ENCODE measurements at places on chromosomes 1 and 21.

GRCh38 chr1:19372136-19372514 is 60.0 kb downstream of the SLC66A1 start:
- DNase-seq: no peak

GRCh38 chr1:213987927-213988506 is at the start of gene PROX1:
PROX1 (plus strand) TSS chr1:213987973; CDS start chr1:213996536, 8,563 bp downstream.
- DNase-seq: peak; percentile 20

- no peak for DNase-seq
Measured at GRCh38 chr21:15766952-15767603, 37.3 kb downstream of the USP25 start.

DNA sequence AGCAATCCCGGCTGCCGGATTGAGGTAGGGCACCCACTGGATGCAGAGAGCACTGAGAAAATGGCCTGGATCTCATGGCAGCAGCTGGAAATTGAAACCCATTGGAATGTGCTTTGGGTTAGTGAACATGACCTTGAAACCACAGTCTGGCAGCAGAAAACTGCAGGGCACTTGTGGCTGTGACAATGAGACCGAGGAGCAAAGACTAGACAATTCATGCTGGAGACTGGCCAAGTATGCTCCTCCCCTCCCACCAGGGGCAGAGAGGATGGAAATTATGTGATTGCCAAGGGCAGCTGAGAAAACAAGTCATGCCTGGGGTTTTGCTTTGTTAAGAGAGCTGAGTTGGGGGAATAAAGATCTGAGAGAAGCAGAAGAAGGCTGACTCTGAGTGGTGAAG is 60.7 kb downstream of the ZNF697 start:
- DNase-seq: no peak

DNA sequence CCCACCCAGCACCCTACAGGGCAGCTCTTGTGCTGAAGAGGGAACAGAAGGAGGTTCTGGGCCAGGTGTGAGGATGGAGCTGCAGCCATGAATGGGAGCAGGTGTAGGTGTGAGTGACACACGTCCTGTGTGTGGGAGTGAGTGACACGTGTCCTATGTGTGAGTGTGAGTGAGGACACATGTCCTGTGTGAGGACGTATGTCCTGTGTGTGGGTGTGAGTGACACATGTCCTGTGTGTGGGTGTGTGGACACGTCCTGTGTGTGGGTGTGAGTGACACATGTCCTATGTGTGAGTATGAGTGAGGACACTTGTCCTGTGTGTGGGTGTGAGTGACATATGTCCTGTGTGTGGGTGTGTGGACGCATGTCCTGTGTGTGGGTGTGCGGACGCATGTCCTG is 26.4 kb downstream of the MEGF6 start:
- no peak for DNase-seq

GRCh38 chr21:44903050-44903685 is 17.5 kb downstream of the ITGB2 start:
- no peak for DNase-seq

DNA sequence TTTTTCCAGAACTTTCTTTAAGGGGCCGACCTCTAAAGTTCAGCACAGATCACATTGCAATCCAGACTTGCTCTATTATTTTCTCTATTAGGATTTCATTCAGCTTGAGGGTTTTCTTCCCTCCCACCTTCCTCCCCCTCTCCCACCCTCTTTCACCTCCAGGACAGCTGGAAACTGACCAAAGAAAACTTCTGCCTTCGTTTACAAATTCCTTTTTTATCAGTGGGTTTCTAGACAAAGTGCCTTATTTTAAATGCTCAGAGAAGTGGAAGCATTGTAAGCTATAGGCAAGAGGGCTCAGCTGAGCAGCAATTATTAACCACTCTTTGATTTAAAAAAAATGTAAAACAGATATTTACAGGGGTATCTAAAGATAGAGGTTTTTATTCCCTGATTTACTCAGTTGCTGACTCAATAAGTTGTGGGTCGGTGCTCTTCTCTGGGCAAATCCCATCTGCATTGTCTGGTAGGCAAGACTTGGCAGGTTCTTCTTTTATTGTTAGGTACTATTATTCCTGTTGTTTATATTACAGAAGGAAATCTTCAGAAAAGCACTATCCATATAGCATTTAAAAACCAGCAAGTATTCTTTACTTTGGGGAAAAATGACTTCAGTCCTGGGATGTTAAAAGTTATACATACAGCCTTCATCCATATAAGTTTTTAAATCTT is 277.0 kb upstream of the C1orf105 start:
- DNase-seq: no peak

DNA sequence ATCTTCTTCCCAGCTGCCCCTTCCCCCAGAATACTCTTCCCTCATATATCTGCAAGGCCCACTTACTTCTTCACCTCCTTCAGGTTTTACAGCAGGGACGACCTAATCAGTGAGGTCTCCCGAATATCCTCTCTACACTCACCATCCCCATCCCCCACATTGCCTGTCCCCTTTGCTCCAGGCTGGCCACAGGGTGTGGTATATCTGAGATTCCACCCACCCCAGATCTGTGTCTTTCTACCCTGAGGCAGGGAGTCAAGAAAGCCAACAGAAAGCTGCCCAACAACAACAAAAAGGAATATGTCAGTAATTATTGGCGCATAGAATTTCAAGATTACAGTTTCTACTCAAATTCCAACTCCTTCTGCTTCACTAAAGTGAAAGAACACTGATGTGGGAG is 30.0 kb upstream of the OPRD1 start:
- DNase-seq: no peak

GRCh38 chr1:17030206-17030605 is 18.5 kb upstream of the ATP13A2 start:
- peak; percentile 70 for DNase-seq

DNA sequence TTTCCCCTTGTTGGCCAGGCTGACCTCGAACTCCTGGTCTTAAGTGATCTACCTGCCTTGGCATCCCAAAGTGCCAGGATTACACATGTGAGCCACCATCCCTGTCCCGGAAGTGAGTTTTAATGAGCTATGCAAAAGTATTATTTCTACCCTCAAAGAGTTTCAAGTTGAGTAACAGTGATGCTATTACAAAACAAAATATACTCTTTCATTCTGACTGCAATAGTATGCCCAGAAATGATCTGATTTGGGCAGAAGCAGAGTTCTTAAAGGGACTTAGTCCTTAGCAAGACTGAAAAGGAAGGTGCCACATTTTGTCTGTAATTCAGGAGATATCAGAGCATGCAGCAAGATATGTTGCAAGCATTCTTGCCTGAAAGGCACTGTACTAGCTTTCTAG is 375.4 kb downstream of the NUF2 start:
- DNase-seq: no peak

DNA sequence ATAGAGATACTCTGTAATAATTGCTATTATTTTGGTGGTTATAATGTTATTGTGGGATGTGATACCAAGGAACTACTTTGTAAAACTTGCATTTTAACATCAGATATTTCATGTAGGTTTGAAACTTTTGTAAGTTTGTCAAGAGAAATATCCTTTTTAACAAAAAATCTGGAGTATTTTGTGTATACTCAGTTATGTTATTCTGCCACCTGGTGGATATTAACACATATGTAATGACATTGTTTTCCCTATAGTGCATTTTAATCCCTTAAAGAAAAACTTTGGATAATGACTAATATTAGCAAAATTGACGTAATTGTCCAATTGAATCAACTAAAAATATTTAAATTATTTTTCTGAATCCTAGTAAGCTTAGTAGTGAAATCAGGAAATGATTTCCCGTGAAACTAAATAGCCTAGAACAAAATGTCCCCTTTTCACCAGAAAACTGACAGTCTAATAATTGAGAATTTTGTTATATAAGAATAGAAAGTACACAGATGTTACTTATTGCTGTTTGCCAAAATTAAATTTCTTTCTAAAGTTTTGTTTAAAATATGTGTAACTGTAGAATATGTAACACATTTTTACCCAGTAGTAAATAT is 39.6 kb downstream of the KCTD3 start:
- no peak for DNase-seq

- DNase-seq: no peak
Measured at GRCh38 chr21:38597421-38597820, 99.1 kb upstream of the ERG start.

DNA sequence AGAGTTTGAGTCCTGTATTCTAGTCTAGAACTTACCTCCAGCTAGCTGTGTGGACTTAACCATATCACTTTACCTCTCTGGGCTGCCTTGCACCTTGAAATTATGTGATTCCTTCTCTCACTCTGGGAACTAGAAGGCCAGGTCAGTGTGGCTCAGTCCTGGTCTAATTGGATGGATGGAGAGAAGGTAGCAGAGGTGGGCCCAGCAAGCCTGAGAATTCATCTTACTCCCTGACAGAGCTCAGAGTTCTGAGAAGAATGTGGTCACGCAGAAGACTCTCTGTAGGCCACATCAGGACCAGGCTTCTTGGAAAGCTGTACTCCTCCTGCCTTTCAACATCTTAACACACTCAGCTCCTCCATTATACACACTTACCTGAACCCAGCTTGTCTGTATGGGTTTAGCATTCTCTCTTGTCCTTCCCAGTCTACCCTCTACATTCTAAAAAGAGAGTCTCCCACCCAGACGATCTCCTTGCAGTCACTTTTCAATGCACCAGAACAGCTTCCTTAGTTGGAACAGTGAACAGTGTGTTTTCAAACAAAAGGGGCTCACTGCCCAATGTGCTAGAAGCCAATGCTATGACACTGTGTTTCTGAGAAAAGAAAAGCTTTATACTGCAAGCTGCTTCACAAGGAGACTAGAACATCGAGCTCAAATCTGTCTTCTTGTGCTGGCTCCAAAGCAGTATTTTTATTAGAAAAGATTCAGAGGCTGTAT is 60.5 kb downstream of the CAPN9 start:
- DNase-seq: no peak

DNA sequence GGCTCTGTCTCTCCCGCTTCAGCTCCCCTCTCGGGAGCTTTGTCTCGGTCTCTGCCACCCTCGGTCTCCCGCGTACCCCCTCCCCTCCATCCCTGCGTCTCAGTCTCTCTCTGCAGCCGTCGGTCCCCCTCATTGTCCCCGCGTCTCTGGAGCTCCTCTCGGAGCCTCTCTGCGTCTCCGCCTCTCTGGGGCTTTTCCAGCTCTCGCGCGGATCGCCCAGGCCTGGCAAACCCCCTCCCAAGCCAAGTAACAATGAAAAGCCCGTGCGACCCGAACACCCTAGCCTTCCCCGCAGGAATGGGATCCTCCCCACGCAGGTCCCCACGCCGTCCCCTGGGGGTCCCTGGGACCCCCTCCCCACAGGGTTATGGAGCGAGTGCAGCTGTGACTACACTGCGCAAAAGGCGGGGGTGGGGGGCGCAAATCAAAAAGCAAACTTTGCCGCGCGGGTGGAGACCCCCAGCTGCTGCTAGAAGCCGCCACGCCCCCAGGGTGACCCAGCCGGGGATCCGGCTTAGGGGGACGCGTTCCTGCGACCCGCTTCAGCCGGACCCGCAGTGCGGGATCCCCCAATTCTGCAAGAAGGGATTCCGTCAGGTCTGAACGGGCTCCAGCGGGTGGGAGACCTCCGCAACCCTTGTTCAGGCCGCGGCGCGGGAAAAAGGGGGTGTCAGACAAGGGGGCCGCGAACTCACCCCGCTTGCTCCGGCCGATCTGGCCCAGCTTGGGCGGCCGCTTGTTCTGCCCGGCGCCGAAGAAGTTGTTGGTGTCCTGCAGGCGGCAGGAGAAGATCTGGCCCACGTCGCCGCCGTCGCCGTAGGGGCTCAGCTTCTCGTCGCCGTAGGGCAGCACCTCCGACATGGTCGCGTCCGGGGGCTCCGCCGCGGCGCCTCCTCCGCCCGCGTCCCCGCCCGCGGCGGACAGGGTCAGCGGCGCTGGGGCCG is 1.2 kb downstream of the CAMK2N1 start:
- DNase-seq: no peak

- no peak for DNase-seq
Measured at GRCh38 chr1:174206148-174206836, 47.0 kb downstream of the RABGAP1L start.

GRCh38 chr1:214331827-214332423 is 51.0 kb downstream of the SMYD2 start:
- no peak for DNase-seq

- DNase-seq: peak; percentile 75
Measured at GRCh38 chr1:109546311-109547109, 1.9 kb upstream of the GNAI3 start.

DNA sequence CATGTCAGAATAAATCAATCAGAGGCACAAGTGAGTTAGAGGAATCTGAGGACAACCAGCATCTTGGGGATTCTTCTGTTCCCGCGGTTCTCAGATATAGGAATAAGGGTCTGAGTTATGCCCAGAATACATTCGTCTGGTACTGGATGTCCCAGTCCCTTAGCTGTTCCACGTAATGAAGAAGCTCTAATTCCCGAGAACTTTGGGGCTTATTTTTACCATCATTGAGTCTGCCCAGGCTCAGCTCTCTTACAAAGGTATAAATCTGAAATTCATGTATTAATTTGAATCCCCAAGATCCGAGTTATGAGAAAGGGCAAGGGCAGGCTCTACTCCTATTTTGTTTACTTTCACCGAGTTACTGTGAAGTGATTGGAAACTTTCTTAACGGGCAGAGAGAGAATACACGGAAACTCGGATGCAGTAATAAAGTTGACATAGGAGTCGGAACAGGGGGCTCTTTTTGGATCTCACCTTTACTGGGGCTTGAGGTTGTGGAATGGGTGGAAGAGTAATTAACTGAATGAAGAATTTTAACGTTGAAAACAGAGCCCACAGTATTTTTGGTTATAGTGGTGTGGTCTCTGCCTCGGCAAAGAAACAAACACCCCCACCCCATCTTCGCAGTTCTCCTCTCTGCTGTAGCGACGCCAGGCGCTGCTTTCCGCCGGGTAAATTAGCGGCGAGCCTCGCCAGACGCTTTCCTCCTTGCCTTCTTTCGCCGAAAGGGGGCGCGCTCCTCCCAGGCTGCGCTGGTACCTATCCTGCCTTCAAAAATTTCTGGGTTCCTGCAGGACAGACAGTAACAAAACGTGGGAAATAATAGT is 7.1 kb downstream of the PRRX1 start:
- DNase-seq: no peak

- no peak for DNase-seq
Measured at GRCh38 chr1:96414598-96414997, 307.0 kb upstream of the PTBP2 start.

DNA sequence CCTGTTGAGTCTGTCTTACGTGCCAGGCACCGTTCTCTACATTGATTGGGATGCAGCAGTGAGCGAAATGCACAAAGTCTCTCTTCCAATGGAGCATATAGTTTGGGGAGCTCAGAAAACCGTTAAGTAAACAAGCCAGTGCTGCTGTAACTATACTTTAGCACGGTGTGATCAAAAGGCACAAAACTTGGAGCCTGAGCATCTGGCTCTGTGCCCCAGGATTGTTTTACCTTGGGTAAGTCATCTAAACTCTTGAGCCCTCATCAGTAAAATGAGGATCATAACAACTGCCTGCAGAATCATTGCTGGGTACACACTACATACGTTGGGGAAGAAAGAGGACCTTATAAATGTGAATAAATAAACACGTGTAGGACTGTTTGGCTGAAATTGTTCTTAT is 1.8 kb downstream of the HHIPL2 start:
- no peak for DNase-seq

DNA sequence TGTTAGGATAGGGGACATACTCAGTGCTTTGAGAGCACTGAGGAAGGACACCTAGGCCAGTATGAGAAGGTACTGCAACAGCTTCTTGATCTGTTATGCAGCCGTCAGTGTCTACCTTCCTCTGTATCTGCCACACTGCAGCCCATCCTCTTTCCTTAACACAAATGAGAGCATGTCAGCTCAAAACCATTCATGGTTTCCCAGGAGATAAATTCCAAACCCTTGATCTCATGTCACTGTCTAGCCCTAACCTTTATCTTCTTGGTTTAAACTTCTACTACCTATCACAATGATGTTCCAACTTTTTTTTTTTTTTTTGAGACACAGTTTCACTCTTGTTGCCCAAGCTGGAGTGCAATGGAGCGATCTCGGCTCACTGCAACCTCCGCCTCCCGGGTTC is 1.4 kb downstream of the ZMYND12 start:
- DNase-seq: no peak

GRCh38 chr21:28769683-28770082 is 223.0 kb downstream of the LTN1 start:
- no peak for DNase-seq
